Activated CD4-positive, alpha-beta T cell treated with anti-CD3 and anti-CD28 coated beads, Interleukin-2, amount 50 U/mL, for 1 hour (primary cell): ENCODE measurements at places on chromosomes 1 and 21.

DNA sequence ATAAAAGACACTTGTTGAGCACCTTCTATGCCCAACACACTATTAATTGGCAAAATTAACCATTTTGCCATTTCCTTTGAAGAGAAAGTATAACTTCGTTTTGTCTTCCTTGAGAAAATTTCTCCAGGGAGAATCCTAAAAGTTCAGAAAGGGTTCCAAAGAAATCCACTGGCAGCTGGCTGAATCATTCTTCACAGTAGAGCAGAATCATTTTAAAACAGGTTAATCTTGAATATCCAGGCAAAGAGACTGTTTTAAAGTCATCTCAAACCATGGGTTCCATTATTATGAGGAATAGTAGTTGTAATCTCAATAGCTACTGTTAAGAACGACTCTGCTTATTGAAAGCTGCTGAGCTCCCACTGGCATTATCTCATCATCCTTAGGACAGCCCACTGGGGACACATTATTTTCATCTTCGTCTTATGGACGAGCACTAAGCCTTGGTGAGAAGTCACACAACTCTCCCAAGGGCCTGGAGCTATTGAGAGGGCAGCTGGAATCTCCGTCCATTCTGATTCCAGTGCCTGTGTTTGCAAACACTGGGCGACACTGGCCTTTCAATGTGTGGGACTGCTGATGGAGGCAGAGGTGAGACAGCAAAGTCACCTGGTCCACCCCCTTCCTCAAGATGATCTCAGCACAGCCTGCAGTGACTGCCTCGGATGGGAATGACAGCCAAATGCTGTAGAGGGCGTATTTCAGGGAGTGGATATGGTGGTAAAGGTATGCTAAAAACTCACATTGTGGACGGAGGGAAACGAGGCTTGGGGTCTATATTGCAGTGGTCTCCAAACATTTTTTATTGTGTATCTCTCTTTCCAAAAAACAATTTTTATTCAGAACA, 15.3 kb upstream of the PGBD5 start:
- no peak for DNase-seq

GRCh38 chr1:27161594-27161993, 6.7 kb upstream of the SLC9A1 start:
- DNase-seq: no peak

GRCh38 chr1:182807907-182808306, 18.3 kb downstream of the NPL start:
- DNase-seq: no peak

- no peak for DNase-seq
Observed at GRCh38 chr1:2950926-2951305, 70.4 kb upstream of the ACTRT2 start.

GRCh38 chr1:186409091-186409490, 33.5 kb downstream of the ODR4 start:
- no peak for DNase-seq

DNA sequence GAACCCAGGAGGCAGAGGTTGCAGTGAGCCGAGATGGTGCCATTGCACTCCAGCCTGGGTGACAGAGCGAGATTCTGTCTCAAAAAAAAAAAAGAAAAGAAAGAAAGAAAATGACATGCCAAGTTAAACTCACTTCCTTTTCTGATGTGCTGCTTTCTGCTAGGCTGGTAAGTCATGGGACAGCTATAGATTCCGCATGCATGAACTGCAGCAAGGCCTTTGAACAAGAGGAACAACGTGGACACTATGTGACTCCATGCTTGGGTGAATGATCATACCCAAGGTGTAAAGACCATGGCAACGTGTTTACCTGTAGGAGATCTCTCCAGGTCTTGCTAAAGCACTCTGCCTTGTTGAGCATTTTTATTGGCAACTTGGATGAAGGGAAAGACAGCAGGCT, 10.3 kb upstream of the TTF2 start:
- no peak for DNase-seq

DNA sequence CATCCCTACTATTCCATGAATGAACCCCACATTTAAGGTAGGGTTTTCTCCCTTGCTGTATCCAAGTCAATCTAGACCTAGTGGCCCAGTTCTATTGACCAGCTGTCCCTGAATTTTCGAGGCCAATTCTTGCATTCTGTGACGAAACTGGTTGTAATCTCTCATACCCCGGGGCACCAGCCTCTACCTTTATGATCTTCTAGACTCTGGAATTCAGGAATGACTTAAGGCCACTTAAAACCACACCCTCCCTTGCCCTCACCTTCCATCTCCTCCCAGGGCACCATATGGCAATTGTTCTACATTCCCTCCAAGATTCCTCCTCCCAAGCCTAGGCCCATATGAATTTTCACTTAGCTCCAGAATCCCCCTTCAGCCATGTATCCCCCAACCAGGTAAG, 48.9 kb downstream of the RHOU start:
- no peak for DNase-seq

DNA sequence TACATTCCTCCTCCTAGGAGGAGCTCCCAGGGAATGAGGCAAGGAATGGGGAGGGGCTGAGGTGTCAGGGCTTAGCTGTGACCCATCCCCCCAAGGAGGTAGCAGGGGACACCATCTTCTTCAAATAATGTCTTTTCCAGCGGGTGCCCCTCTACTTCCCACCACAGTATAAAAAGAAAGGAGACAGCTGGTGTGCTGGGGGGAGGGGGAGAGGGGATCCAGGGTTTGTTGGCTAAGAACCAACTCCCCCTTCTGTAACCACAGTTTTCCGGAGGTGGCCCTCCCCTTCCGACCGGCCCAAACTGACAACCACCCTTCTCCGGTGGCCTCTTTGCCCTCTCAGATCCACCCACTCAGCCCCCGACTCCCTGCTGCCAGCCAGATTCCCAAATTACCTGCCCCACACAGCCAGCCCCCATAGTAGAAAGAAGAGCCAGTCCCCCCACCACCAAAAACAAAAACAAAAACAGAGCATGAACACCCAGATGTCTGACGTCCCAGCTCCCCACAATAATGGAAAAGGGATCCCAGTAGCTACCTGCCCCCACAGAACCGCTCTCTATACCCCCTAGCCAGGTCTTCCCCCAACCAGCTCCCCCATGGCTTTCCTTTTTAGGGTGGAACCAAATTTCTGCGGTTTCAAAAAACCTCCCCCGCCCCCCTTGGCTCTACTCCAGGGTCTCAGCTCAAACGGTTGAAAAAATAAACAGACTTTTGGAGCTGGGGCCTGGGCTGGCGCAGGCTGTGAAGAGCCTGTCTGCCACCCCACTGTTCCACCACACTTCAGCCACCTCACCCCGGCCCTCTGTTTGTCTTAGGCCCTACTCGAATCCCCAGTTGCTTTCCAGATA, 2.1 kb downstream of the ARHGEF2 start:
- DNase-seq: peak; percentile 73

DNA sequence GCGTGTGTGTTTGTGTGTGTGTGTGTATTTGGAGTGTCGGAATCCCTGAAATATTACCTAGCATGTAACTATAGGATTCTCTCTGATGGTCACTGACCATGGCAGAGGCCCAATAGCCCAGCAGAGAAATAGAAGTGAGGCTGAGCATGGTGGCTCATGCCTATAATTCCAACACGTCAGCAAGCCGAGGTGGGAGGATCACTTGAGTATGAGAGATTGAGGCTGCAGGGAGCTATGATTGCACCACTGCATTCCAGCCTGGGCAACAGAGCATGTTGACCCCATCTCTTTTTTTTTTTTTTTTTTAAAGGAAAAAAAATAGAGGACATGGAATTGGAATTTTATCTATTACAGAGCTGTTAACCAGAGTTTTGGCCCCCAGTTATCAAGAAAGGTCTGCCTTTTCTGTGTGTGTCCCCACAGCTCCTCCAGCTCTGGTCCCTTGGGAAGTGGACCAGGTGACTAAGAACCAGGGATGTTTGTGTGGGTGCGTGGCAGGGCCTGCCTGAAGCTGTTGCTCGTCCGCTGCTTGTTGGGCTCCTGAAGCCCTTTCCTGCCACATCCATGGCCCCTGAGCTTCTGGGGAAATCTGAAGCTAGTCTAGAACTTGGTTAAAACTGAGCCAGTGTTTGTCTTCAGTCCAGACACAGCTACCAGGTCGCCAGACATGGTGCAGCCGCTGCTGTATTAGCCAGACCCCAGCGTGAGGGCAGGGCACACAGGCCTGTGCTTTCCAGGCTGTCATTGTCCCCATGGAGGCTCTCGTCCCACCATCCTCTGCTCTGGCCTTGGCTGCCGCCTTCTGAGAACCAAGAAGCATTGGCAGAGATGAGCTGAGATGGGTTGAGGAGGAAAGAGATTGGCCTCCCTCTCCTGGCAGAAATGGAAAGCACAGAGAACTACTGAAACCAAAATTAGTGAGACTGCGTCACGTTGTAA, 25.5 kb downstream of the CAPN9 start:
- no peak for DNase-seq

GRCh38 chr1:202697038-202697437, 13.2 kb downstream of the SYT2 start:
- DNase-seq: no peak

- DNase-seq: no peak
Observed at GRCh38 chr1:221822591-221822990, 80.7 kb upstream of the DUSP10 start.

DNA sequence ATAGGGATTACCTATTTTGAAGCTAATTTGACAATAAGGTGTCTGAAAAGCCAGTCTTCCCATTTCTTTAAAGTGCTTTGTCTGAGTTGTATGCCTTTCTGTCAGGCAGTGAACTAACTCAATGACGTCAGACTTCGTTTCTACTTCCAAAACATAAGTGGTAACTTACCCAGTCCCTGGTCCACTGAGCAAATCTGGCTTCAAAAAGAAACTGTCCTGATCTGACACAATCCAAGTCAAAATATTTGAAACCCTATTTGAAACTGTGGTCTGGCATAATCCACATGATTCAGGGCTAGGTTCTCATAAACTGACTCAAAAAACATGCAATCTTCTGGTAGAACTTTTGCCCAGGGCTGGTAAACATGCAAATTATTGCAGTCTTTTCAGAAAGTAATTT, 34.0 kb downstream of the DIRAS3 start:
- no peak for DNase-seq

- DNase-seq: no peak
Observed at GRCh38 chr1:59354709-59355337, 57.9 kb downstream of the FGGY start.

GRCh38 chr1:233905416-233906051, 1.1 kb downstream of the SLC35F3 start:
- no peak for DNase-seq

DNA sequence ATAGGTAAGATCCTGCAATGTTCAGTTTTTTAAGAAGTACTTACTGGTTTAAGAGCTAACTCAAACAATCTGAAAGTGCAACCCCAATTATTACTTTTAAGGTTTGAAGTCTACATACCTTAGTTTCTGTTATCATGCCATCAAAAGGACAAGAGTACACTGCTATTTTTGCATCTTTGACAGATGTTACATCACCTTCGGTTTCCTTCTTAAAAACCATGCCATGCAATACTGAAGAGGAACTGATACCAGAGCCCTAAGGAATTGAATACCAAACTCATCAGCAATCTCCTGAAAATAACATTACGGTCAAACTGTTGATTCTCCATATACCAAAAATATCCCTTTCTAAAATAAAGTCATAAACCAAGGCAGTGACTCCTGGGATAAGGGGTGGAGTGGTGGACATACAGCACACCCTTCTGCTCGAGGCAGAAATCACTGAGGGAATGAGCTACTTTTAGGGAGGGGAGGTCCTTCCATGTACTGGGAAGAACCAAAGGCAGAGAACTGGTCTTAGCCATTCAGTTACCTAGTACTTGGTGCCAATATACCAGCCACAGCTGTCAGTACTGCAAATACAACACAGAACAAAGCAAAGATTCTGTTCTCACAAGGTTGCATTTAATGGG, 8.5 kb downstream of the CCT8 start:
- DNase-seq: no peak
